A673 (cell line): ENCODE measurements at places on chromosomes 2 and 18.

- no peak for DNase-seq
- H3K4me3 ChIP-seq = no peak overlapping the region
- peak overlapping the region; percentile 33 for H3K27ac ChIP-seq
- peaks cover 12% of the 10 kb centered on the region for H3K4me1 ChIP-seq
Observed at GRCh38 chr2:65754219-65754618, 321.8 kb upstream of the SPRED2 start.

DNA sequence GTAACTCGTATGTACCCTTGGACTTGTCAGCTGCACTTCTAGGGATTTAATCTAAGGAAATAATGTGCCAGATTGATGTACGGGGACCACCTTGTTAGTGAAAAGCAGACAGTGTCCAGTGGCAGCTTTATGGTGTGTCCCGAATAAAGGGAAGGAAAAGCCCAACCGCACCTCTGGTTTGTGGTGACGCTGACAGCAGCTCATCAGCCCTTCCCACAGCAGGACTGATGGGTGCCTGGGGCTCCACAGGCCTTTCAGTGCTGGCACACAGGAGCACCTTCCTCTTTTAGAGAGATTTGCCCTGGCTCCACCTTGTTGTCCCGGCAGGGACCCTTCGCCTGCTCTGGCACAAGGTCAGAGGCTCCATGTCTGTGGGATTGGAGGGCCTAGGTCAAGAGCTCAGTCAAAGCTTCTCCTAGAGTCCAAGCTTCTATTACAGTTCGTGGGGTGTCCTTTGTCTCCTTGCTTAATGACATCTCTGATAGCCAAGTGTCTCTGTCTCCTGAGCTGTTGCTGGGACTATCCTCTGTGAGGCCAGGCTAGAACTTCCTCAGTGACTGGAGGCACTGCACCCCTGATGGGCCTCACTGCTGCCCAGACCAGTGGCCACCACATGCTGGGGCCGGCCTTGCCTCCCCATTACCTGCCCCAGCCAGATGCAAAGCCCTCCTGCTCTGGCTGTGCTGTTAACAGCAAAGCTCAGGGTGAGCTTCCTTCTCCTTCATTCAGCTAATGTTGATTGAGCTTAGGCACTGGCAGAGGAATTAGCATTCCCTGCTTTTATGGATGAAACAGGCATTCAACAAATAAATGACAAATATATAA, 33.0 kb upstream of the SCLY start:
- no peaks in the 10 kb centered on the region for H3K4me1 ChIP-seq
- no peak overlapping the region for H3K4me3 ChIP-seq
- H3K27ac ChIP-seq = no peak overlapping the region
- no peak for DNase-seq

DNA sequence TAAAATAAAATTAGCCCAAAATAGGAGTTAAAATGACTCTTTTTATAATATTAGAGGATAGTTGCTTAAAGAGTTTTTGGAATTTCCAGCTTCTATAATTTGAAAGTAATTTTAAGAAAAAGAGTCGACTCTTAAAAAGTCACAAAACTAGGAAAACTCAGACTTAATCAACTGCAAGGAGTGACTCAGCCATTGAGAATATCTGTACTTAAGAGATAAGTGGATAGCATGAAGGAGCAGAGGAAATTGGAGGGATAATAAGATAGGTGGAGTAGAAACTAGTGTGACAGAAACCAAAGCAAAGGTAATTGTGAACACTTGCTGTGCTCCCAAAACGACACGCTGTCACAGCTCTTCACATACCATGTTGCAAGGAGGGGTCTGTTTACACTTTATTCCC, 8.4 kb downstream of the RSAD2 start:
- H3K27ac ChIP-seq = no peak overlapping the region
- peaks cover 4% of the 10 kb centered on the region for H3K4me1 ChIP-seq
- no peaks in the 10 kb centered on the region for H3K27me3 ChIP-seq

GRCh38 chr2:240799033-240799820, 20.8 kb downstream of the KIF1A start:
- DNase-seq = no peak
- H3K27ac ChIP-seq = no peak overlapping the region
- H3K4me1 ChIP-seq = no peaks in the 10 kb centered on the region
- no peaks in the 10 kb centered on the region for H3K27me3 ChIP-seq
- no peak overlapping the region for H3K4me3 ChIP-seq
- peaks cover 44% of the 10 kb centered on the region for H3K36me3 ChIP-seq

GRCh38 chr2:61948661-61949457, 43.4 kb downstream of the COMMD1 start:
- H3K4me3 ChIP-seq = no peak overlapping the region
- H3K27ac ChIP-seq = no peak overlapping the region
- peak; percentile 24 for DNase-seq
- no peaks in the 10 kb centered on the region for H3K27me3 ChIP-seq
- no peaks in the 10 kb centered on the region for H3K36me3 ChIP-seq

GRCh38 chr18:64238076-64238475, 89.2 kb upstream of the LINC00305 start:
- no peaks in the 10 kb centered on the region for H3K36me3 ChIP-seq
- no peak overlapping the region for H3K27ac ChIP-seq
- H3K4me1 ChIP-seq = peaks cover 17% of the 10 kb centered on the region
- H3K27me3 ChIP-seq = no peaks in the 10 kb centered on the region
- no peak overlapping the region for H3K4me3 ChIP-seq

DNA sequence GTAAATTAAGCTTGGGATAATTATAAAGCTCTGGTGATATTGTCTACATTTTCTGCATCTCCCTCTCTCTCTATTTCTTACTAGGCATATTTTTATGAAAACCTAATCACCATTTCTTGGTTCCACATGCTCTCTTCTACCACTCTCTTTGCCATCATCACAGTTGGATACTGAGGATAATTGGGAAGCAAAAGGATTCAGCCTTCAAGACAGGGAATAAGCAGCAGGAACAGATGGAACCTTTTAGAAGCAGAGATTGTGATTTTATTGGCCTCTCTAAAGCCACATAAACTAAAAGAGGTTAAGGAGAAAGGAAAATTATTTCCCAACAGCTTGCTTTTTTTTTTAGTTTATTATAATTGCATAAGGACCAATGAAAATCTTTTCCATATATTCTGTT, 226.3 kb upstream of the SPHKAP start:
- no peak overlapping the region for H3K4me3 ChIP-seq
- no peaks in the 10 kb centered on the region for H3K27me3 ChIP-seq
- H3K27ac ChIP-seq = no peak overlapping the region
